ENCODE measurements at places on chromosomes 1 and 21.

GRCh38 chr1:150875197-150876118 lies 941 bp downstream of the ARNT start:
- DNase-seq, result peak; percentile 20

DNA sequence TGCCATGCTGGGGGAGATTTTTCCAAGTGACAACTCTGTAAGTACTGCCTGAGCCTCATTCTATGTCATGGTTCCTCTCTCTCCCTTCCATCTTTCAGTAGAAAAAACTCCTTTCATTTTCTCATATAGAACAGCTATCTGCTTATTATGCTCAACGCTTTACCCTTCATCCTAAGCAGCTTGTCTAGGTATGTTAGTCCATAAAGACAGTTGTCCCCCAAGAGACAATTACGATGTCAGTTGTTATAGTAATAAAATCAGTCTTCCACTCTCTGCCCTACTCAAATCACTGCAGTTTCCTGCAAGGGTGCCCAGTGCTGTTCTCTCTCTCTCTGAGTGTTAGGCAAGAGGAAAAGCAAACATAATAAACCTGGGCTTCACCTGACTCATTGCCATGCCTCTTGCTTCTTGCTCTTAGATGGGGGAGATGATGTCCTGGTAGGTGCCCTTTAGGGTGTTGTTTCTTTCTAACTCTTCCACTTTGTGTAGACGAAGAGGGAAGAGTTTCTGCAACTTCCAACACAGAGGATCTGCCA lies 59.4 kb downstream of the PAPPA2 start:
- DNase-seq, result no peak

GRCh38 chr1:55716610-55717009 lies 501.4 kb upstream of the USP24 start:
- DNase-seq, result no peak

DNA sequence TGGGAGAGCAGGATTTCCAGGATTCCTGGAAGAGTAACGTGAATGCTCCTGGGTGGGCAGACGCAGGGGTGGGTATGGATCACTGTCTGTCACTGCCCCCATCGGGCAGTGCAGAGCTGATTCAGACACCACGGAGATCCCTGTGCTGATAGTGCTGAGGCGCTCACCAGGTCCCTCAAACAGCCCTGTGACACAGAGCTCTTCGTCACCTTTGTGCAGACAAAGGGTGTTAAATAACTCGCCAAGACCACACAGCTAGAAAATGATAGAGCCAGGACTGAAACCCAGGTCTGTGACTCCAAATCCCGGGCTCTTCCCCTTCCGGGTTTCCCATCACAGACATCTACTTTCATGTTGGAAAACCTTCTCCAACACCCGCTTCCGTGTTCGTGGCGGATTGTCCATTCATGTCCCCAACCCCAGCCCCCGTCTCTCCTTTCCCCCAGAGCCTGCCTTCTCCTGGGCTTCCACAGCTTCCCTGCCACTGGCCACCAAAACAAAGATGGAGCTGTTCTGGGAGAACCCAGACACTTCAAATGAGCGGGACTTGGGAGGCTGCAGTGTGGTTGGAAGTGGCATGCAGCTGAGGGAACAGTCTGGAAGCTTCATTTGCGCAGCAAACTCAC lies 2.6 kb downstream of the EFHD2 start:
- no peak for DNase-seq

- DNase-seq, result no peak
These were observed 13.5 kb upstream of the ENO1 start for GRCh38 chr1:8892026-8892425.

- no peak for DNase-seq
These were observed 31.0 kb downstream of the NENF start for GRCh38 chr1:212463565-212464285.

GRCh38 chr21:44005593-44005992 lies 6.5 kb upstream of the TRAPPC10 start:
- no peak for DNase-seq

- no peak for DNase-seq
These were observed 19.3 kb downstream of the TEX38 start for GRCh38 chr1:46690931-46691421.

GRCh38 chr1:213621077-213621476 lies 366.7 kb upstream of the PROX1 start:
- DNase-seq, result no peak
